ENCODE measurements at places on chromosomes 16 and 17.
A peak's percentile ranks its signal among the peaks of the same experiment; 100 is the strongest.

- ATAC-seq: no peak
These were observed 94.2 kb downstream of the ARHGAP44 start for GRCh38 chr17:12883472-12883871.

DNA sequence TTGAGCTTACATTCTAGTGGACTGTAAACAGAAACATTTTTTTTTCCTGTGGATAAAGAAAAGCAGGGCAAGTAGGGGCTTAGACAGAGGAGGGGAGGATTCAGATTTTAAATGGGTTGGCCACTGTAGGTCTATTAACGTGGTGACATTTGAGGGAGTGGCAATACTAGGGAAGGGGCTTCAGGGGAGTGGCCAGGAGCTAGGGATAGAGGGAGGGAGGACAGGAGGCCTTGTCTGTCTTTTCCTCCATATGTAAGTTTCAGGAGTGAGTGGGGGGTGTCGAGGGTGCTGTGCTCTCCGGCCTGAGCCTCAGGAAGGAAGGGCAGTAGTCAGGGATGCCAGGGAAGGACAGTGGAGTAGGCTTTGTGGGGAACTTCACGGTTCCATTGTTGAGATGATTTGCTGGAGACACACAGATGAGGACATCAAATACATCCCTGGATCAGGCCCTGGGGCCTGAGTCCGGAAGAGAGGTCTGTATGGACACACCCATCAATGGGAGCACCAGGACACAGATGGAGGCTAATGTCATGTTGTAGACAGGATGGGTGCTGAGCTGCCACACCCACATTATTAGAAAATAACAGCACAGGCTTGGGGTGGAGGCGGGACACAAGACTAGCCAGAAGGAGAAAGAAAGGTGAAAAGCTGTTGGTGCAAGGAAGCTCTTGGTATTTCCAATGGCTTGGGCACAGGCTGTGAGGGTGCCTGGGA lies 6.5 kb upstream of the HBM start:
- ATAC-seq: no peak

- no peak for ATAC-seq
These were observed 65.0 kb upstream of the AXIN2 start for GRCh38 chr17:65626451-65626850.

GRCh38 chr17:8753976-8754440 lies 4.3 kb downstream of the SPDYE4 start:
- ATAC-seq: no peak

DNA sequence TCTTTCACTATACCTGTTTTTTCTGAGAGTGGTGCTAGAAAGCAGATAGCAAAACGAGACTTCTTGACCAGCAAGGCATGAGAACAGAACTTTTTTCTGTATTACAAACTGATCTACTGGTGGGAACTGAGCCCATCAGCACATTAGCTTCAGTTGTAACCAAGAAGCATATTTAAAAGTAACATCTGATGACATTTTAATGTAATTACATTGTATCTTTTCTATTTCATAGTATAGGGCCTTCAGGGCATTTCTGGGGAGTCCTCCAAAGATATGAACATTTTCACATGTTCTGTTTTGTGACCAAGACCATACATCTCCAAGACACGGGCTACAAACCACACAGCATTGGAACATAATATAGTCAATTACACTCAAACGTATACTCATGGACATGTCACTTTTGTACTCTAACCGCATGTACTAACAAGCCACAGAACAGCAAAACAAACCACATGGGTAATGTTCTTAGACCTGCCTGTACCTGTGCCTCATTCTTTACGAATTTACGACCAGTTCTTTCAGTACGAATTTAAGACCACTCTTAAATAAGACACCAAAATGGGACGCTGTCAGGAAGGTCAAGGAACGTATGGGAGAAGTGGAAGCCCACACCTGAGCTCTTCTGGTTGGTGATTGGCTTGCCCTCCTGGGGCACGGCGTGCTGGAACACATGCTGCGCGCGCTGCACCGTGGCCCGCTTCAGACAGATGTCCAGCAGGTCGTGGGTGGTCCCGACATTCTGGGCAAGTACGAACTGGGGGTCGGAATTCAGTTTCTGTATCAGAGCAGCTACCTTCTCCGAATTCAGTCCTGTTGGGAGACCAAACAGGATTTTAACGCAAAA lies 825 bp downstream of the BLMH start:
- peak; percentile 70 for ATAC-seq

- no peak for ATAC-seq
These were observed 20.4 kb downstream of the CDH3 start for GRCh38 chr16:68665501-68665900.

Data from stimulated activated memory B cell treated with anti-CD40 and anti-IgM and Interleukin-4, amounts not matched to agents 10 μg/mL and 1 μg/mL and 100 μg/mL, for 72 hours (primary cell).